ENCODE measurements at places on chromosomes 1 and 21.

GRCh38 chr1:235292790-235293189 is 35.2 kb downstream of the ARID4B start:
- DNase-seq: no peak

DNA sequence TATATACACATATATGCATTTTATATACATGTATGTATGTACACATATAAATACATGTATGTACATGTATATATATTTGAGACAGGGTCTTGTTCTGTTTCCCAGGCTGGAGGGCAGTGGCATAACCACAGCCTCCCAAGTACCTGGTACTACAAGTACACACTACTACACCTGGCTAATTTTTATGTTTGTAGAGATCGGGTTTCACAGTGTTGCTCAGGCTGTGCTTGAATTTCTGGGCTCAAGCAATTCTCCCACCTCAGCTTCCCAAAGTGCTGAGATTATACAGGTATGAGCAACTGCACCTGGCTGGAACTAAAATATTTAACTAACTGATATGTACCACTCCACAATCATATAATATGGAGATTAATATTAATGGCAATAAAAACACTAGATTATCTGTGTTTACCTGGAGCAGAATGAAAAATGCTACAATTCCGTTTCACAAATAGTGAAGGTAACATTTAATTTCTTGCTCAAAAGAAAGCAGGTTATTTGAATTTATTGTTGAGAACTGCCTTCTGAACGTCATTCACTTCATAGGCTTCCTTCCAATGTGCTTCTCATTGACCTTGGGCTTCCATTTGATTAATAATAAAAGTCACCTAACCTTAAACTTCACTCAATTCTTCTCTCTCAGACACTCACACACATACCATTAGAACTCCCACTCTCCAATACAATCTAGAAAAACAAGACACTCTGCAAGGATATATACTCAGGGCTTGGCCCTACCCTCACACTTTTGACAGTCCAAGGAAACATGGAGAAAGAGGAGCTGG is 57.0 kb downstream of the PTGER3 start:
- no peak for DNase-seq

DNA sequence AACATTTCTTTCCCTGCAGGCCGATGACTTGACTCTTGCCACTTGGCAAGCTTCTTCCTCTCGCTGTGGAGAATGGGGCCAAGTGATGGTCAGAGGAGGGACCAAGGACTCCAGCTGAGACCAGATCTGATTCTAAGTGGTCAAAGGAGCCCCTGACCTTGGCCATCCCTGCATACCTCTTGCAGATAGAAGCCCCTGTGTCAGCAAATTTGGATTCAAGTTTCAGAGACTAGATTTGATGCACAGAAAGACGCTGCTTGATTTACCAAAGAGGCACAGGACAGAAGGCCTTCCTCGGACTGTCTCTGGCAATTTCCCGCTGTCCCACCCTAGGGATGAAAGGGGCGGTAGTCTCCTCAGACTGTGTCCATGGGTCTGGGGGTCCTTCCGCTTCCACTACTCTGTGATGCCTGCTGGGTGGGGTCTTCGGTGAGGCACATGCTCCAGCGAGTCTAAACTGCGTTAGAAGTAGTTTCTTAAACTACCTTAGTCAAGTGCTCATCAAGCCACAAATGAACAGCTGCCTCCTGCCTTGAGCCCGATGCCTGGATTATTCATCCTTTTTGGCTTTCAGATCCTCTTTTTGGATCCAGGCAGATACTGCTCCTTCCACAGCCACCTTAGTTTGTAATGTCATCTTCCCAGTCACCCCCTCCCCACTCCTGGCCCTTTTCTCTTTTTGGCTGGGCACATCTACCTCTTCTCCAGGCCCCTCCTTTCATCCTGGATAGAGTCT is 31.8 kb upstream of the RBM15 start:
- DNase-seq: no peak

DNA sequence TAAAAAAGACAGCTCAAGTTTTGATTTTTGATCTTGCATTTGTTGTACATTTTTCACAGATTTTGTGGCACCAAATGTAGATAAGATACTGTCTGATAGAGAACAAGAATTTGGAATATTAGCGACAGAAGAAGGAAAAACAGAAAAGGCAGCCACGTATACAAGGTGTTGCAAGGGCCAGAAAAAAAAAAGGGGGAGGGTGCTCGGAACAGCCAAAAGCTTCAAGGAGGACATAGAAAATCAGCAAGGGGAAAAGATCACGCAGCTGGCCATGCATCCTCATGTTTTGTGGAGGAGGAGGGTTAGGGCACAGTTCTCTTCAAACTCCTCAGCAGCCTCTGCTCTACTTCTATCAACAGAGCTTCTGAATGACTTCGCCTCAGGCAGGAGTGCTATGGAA is 80.7 kb upstream of the MROH9 start:
- no peak for DNase-seq

- DNase-seq: no peak
These were observed 16.7 kb downstream of the PKP1 start for GRCh38 chr1:201299968-201300367.
